Heart right ventricle (tissue), 16 donors: ENCODE measurements at places on chromosomes 6 and 20. TPM values are rescaled to one million over a fixed set of nuclear protein-coding genes. Genes with fewer than 3 reads are reported as not detected.

FOXF2 gene
- 0.16 TPM for polyA plus RNA-seq

KCNG1 gene
- 0.99 TPM for polyA plus RNA-seq

SCRT2 gene
- not detected for polyA plus RNA-seq

DNPH1 gene
- 25.0 TPM for polyA plus RNA-seq

SLC17A1 gene
- polyA plus RNA-seq: not detected

CALHM6 gene
- 1.5 TPM for polyA plus RNA-seq

SRSF12 gene
- polyA plus RNA-seq: 0.15 TPM

IL17A gene
- not detected for polyA plus RNA-seq

WFDC10B gene
- not detected for polyA plus RNA-seq

HCRTR2 gene
- polyA plus RNA-seq: not detected

LPA gene
- polyA plus RNA-seq: not detected
